Activated T-cell treated with anti-CD3 and anti-CD28 coated beads for 4 hours (primary cell): ENCODE measurements at places on chromosomes 3 and 15.

GRCh38 chr15:32952901-32953532 lies 235.2 kb downstream of the GREM1 start:
- no peak for DNase-seq

GRCh38 chr3:143414571-143415253 lies 295.1 kb downstream of the CHST2 start:
- no peak for DNase-seq

GRCh38 chr15:77634266-77634962 lies 1.7 kb upstream of the LINGO1 start:
- peak; percentile 43 for DNase-seq

- DNase-seq = no peak
These were observed 244.0 kb downstream of the THSD4 start for GRCh38 chr15:71359246-71359645.

DNA sequence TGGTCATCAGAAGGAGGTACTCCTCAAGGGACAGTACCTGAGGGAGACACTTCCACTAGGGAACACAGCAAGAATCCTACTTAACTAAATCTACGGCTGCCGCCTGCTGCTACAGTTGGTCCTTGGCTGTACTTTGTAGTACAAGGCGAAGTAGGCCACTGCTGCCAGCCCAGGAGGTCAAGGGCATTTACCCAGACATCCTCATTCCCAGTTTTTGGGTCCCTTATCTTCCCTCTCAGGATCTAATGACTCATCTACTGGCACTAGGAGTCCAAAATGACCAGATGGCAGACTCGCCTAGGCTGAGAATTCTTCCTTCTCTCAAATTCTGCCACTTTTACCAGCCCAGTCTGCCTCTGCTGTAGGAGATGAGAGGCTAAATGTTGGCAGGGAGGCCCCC lies 27.1 kb upstream of the LAMP3 start:
- no peak for DNase-seq

DNA sequence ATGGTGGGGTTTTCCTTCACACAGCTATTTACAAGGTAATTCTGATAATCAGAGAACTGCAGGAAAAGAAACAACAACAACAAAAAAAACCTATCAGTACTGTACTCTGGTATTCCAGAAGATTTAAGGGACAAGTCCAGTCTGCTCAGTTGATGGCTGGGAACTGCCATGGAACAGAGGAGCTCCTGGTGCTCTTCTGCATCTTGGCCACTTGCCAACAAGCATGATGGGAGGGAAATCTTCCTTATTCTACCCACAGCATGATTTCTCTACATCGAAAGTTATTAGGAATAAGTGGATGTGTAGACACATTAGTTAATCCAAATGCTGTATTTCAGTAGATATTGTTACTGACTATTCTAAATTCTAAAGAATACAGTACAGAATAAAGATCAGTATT lies 51.7 kb downstream of the RASGRP1 start:
- no peak for DNase-seq

GRCh38 chr3:2915826-2916225 lies 194.3 kb downstream of the IL5RA start:
- DNase-seq = no peak

- no peak for DNase-seq
These were observed 406 bp upstream of the RASA2 start for GRCh38 chr3:141486496-141486745.
